ENCODE measurements at places on chromosomes 2 and 18. TPM values are rescaled to one million over a fixed set of nuclear protein-coding genes. Genes with fewer than 3 reads are reported as not detected.

The SERPINB3 gene
- total RNA-seq: 49.5 TPM

The CNRIP1 gene
- 15.3 TPM for total RNA-seq

The MC2R gene
- not detected for total RNA-seq

The ANKRD30BL gene
- 1.4 TPM for total RNA-seq

The ACKR3 gene
- total RNA-seq: 27.3 TPM

The NEURL3 gene
- 0.10 TPM for total RNA-seq

The PLGLB2 gene
- 2.2 TPM for total RNA-seq

The LBX2 gene
- 0.20 TPM for total RNA-seq

The ID2 gene
- total RNA-seq: 122 TPM

The CFC1 gene
- not detected for total RNA-seq

The CD8B2 gene
- total RNA-seq: 0.10 TPM

The NEMP2 gene
- 6.1 TPM for total RNA-seq
